ENCODE measurements at places on chromosomes 1 and 21. TPM values are rescaled to one million over a fixed set of nuclear protein-coding genes. Genes with fewer than 3 reads are reported as not detected.
A peak's percentile ranks its signal among the peaks of the same experiment; 100 is the strongest.

LCA5L gene
- total RNA-seq = 1.1 TPM

OR6N1 gene
- total RNA-seq = not detected

- no peak for DNase-seq
- no peak overlapping the region for H3K4me3 ChIP-seq
- H3K27me3 ChIP-seq = no peaks in the 10 kb centered on the region
- H3K36me3 ChIP-seq = no peaks in the 10 kb centered on the region
- H3K4me1 ChIP-seq = peaks cover 33% of the 10 kb centered on the region
- no peak overlapping the region for H3K27ac ChIP-seq
Measured at GRCh38 chr1:1061682-1062345, 12.3 kb downstream of the RNF223 start.

RHOU gene
- total RNA-seq = 2.3 TPM

TNFSF4 gene
- 0.57 TPM for total RNA-seq

DNA sequence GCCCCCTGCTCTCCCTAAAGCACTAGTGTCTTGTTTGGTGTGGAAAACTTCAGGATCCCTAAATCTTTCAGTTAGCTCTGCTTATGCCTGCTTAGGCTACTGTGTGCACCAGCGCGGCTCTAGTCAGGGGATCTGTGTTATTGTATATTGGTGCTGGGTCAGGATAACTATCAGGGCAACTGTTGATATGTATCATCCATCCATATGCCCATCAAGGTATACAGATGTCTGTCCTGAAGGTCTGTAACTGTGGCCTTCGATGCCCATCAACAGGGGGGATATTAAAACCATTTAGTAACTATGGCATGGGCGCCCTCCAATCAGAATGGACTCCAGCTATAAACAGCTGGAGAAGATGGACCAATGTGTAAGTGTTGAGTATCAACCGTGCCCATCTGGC lies 12.4 kb downstream of the NT5C1A start:
- H3K36me3 ChIP-seq = no peaks in the 10 kb centered on the region
- no peak overlapping the region for H3K4me3 ChIP-seq
- H3K4me1 ChIP-seq = peaks cover 3% of the 10 kb centered on the region
- no peak overlapping the region for H3K27ac ChIP-seq
- H3K27me3 ChIP-seq = peaks cover 21% of the 10 kb centered on the region

TMEM240 gene
- total RNA-seq = 12.4 TPM

GRCh38 chr21:35652872-35653271 lies 407.5 kb downstream of the SETD4 start:
- peaks cover 10% of the 10 kb centered on the region for H3K27me3 ChIP-seq
- no peaks in the 10 kb centered on the region for H3K36me3 ChIP-seq
- peaks cover 2% of the 10 kb centered on the region for H3K4me1 ChIP-seq
- no peak overlapping the region for H3K27ac ChIP-seq

DNA sequence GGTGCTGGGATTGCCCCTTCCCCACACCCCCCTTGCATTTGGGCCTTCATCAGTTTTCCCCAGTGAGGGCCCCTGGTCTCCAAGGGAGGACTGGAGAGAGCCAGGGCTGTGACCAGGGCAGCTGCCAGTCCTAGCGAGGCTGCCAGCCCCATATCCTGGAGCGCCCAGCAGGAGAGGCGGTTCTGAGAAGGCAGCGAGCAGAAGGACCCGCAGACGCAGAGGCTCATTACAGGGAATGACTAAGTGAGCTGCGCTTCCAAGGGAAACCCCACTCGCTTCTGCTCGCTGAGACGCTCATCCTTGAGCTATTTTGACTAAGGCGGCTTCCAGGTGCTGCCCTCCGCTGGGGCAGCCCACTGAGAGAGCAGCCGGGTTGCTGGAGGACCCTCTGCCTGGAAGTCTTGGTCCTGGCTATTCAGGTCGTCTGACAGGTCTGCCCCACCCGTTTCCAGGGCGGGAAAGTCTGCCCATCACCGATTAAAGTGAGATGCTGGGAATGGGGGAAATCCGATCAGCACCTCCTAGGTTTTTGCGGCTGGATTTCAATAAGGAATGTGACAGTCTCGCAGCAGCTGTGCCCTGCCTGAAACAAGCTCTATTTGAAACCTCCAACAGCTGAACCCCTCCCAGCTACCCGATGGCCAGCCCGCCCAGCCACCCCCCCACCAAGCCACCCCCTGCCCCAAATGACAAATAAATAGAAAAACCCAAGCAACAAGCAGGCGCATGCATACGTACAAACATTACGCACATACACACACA lies 2.8 kb downstream of the KCNN3 start:
- H3K36me3 ChIP-seq = no peaks in the 10 kb centered on the region
- peak overlapping the region; percentile 66 for H3K27ac ChIP-seq
- no peak overlapping the region for H3K4me3 ChIP-seq
- no peak for DNase-seq
- H3K4me1 ChIP-seq = peaks cover 54% of the 10 kb centered on the region

- H3K4me3 ChIP-seq = no peak overlapping the region
- no peak for DNase-seq
- no peaks in the 10 kb centered on the region for H3K27me3 ChIP-seq
- no peak overlapping the region for H3K27ac ChIP-seq
- no peaks in the 10 kb centered on the region for H3K36me3 ChIP-seq
Measured at GRCh38 chr1:152497273-152497672, 13.3 kb upstream of the LCE5A start.

- no peak overlapping the region for H3K4me3 ChIP-seq
- H3K4me1 ChIP-seq = peaks cover 12% of the 10 kb centered on the region
- no peak for DNase-seq
- no peaks in the 10 kb centered on the region for H3K27me3 ChIP-seq
Measured at GRCh38 chr1:23548704-23549143, 10.6 kb downstream of the ID3 start.

FCRL1 gene
- not detected for total RNA-seq

TTLL10 gene
- not detected for total RNA-seq

DNA sequence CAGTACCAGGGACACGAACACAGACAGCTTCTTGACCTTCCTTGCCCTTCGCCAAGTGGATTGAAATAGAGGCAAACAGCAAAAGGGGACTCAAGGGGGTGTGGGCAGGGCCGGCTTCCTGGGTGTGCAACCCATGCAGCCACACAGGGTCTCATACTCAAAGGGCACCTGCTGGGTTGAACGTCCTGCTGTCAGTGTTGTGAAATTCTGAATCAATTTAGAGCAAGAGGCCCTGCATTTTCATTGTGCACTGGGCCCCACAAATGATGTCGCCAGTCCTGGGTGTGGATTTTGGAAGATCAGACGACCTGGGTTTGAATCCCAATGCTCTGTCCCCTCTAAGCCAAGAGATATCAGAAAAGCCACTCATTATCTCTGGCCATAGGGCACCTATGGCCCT lies 51.1 kb downstream of the CASZ1 start:
- H3K36me3 ChIP-seq = no peaks in the 10 kb centered on the region
- DNase-seq = no peak
- peaks cover 10% of the 10 kb centered on the region for H3K27me3 ChIP-seq
- H3K27ac ChIP-seq = no peak overlapping the region

- DNase-seq = no peak
- H3K27ac ChIP-seq = no peak overlapping the region
- peaks cover 28% of the 10 kb centered on the region for H3K27me3 ChIP-seq
- H3K4me1 ChIP-seq = no peaks in the 10 kb centered on the region
- H3K4me3 ChIP-seq = no peak overlapping the region
Measured at GRCh38 chr1:84705513-84705912, 15.3 kb upstream of the SSX2IP start.

GRCh38 chr1:57202241-57202640 lies 221.6 kb downstream of the DAB1 start:
- DNase-seq = no peak
- peaks cover 6% of the 10 kb centered on the region for H3K27me3 ChIP-seq
- H3K27ac ChIP-seq = no peak overlapping the region
- no peaks in the 10 kb centered on the region for H3K4me1 ChIP-seq
- H3K4me3 ChIP-seq = no peak overlapping the region
- no peaks in the 10 kb centered on the region for H3K36me3 ChIP-seq

DNA sequence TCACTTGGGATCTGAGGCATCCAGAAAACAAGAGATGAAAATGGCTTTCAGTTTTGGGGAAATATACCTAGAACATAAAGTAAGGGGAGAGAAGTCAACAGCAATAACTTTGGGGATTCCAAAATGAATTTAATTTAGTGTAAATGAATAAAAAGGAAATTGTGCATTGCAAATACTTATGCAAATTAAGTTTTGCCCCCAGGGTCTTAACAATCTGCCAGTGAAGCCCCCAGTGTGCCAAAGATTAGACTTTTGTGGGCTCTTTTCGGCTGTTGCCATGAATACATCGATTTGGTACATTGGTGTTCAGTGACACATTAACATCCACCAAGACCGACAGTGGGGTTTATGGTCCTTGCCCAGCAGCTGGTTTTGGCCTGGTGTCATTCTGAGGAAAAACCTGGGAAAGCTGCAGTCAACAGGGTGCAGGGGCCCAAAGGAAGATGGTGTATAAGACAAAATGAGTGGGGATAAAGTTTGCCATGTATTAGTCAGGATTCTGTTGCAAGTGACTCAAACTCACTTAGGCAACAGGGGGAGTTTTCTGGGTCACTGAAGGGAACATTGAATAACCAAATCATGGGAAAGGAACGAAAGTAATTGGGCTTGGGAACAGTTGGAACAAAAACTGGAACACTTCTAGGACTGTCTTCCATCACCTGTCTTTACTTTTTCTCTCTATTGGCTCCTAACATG lies 30.2 kb upstream of the IGSF3 start:
- H3K27ac ChIP-seq = no peak overlapping the region
- H3K4me1 ChIP-seq = peaks cover 34% of the 10 kb centered on the region
- no peaks in the 10 kb centered on the region for H3K27me3 ChIP-seq
- no peak overlapping the region for H3K4me3 ChIP-seq
- H3K36me3 ChIP-seq = peaks cover 2% of the 10 kb centered on the region

DNA sequence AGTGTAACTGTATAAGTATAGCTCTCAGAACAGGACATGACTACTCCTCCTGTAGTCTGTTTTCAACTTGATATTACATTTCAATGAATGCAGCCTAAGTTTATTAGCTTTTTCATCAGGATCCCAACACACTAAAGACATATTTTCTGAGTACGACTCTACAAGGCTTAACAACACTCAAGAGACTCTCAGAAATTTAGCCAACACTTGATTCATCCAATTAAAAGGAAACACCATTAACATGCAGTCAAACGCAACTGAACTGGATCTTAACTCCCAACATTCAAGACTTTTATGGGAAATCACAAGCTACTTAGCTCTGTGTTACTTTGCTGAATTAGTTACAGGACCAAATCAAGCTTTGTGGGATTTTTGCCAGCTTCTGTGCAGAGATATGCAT lies 65.2 kb upstream of the SGIP1 start:
- no peak overlapping the region for H3K27ac ChIP-seq
- H3K27me3 ChIP-seq = no peaks in the 10 kb centered on the region
- DNase-seq = no peak
- peaks cover 33% of the 10 kb centered on the region for H3K4me1 ChIP-seq
- H3K36me3 ChIP-seq = peaks cover under 1% of the 10 kb centered on the region
- no peak overlapping the region for H3K4me3 ChIP-seq

- H3K4me3 ChIP-seq = peak within 1 kb of the TSS; percentile 97
- peaks cover 36% of the 10 kb centered on the region for H3K4me1 ChIP-seq
- peak; percentile 97 for DNase-seq
- no peaks in the 10 kb centered on the region for H3K27me3 ChIP-seq
Measured at GRCh38 chr1:38012363-38013226, at the start of gene UTP11. Gene UTP11 (plus strand): TSS chr1:38012734. CDS start chr1:38012803, 69 bp downstream.

DNA sequence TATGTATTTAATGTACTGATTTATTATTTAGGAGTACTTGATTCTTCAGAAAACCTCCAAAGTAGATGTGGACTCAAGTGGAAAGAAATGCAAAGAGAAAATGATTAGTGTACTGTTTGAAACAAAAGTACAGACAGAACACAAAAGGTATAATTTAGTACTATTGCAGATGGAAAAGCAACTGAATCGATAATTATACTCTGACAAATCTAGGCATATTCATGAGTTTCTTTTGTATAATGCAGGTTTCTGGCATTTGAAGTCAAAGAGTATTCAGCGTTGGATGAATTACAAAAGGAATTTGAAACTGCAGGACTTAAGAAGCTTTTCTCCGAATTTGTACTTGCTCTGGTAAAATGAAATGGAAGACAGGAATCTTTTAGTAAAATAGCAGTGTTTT lies 12.5 kb downstream of the RWDD3 start:
- no peak for DNase-seq
- peaks cover 47% of the 10 kb centered on the region for H3K36me3 ChIP-seq
- peaks cover 4% of the 10 kb centered on the region for H3K4me1 ChIP-seq
- H3K27ac ChIP-seq = no peak overlapping the region
- H3K27me3 ChIP-seq = no peaks in the 10 kb centered on the region

VPS13D gene
- total RNA-seq = 41.1 TPM

GRCh38 chr1:24878775-24879742 lies 51.0 kb downstream of the RUNX3 start:
- H3K27ac ChIP-seq = no peak overlapping the region
- peaks cover 4% of the 10 kb centered on the region for H3K4me1 ChIP-seq
- peaks cover 4% of the 10 kb centered on the region for H3K36me3 ChIP-seq
- no peak overlapping the region for H3K4me3 ChIP-seq
- DNase-seq = no peak
- peaks cover 44% of the 10 kb centered on the region for H3K27me3 ChIP-seq

DNA sequence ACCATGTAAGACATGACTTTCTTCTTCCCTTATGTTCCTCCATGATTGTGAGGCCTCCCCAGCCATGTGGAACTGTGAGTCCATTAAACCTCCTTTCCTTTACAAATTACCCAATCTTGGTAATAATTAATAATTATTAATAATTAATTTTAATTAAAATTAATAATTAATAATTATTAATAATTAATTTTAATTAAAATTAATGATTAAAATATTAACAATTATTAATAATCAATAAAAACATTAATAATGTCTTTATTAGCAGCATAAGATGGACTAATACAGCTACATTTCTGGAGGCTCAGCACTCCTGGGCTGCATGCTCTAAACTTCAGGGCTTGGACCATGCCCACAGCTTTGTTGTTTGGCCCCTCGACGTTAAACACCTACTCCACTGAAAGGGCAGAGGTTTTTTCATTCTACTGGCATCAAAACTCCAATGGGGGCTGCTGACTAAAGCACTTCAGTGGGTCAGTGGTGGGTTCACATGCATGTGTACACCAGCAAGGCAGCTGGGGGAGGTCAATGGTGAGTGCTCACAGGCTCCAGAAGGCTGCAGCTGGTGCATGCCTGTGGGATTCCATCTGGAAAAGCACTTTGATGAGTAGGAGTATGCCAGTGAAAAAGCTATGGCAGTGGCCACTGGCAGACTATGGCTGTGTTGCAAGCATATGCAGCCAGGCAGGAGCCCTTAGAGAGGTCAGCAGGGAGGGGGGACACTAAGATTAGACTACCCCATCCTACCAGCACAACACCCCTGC lies 561.3 kb downstream of the NCAM2 start:
- H3K27ac ChIP-seq = no peak overlapping the region
- DNase-seq = no peak
- H3K36me3 ChIP-seq = peaks cover 11% of the 10 kb centered on the region

DNA sequence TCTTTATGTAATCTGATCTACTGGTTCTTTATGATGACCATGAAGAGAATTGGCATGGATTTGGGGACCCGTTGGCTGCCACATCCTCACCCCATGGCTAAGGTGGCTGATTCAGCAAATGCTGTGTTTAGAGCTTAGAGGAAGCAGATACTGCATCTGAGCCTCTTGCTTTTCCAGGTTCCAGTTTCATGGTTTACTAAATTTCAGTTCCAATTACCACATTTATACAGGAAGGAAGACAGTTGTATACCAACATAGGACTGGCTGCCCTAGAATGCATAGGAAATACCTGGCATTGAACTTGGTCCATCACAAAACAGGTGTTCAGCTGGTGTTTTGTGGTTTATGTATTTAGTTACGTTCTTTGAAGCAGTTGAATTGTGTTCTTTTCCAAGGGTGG lies 107.1 kb downstream of the ST3GAL3 start:
- H3K4me1 ChIP-seq = no peaks in the 10 kb centered on the region
- no peak overlapping the region for H3K4me3 ChIP-seq
- no peak overlapping the region for H3K27ac ChIP-seq

BPNT1 gene
- total RNA-seq = 24.6 TPM

CD244 gene
- not detected for total RNA-seq
